ENCODE measurements at places on chromosomes 13 and 19. TPM values are rescaled to one million over a fixed set of nuclear protein-coding genes. Genes with fewer than 3 reads are reported as not detected.

DNA sequence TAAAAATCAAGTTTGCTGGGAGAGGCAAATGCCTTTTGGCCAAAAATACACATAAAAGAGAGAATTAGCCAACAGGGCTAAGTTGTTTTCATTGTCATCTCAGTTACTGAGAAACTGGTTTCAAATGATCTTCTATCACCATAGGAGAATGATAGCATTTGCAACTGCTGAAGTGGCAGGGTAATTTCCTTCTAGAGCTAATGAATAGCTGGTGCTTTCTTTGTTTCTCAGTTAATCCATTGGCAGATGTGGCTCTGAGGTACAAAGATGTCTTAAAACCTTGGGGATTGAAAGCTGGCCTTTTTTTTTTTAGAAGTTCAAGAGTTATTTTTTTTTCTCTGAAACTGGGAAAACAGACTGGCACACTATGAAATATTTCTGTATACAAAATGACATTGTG lies 332.7 kb upstream of the KLF12 start:
- no peak overlapping the region for H3K27ac ChIP-seq
- DNase-seq: peak; percentile 17
- H3K4me3 ChIP-seq: no peak overlapping the region
- H3K36me3 ChIP-seq: no peaks in the 10 kb centered on the region
- peaks cover 47% of the 10 kb centered on the region for H3K4me1 ChIP-seq

SRRM5 gene
- total RNA-seq: 0.62 TPM

RHPN2 gene
- total RNA-seq: 12.1 TPM

GRCh38 chr19:18397242-18398202 lies at the start of gene LRRC25:
Gene LRRC25 (minus strand): TSS chr19:18397622. CDS start chr19:18396963, 659 bp downstream.
- H3K4me1 ChIP-seq: no peaks in the 10 kb centered on the region
- DNase-seq: no peak
- H3K27me3 ChIP-seq: no peaks in the 10 kb centered on the region
- H3K4me3 ChIP-seq: no peak within 1 kb of the TSS
- no peak within 1 kb of the TSS for H3K27ac ChIP-seq
- no peaks in the 10 kb centered on the region for H3K36me3 ChIP-seq

DNA sequence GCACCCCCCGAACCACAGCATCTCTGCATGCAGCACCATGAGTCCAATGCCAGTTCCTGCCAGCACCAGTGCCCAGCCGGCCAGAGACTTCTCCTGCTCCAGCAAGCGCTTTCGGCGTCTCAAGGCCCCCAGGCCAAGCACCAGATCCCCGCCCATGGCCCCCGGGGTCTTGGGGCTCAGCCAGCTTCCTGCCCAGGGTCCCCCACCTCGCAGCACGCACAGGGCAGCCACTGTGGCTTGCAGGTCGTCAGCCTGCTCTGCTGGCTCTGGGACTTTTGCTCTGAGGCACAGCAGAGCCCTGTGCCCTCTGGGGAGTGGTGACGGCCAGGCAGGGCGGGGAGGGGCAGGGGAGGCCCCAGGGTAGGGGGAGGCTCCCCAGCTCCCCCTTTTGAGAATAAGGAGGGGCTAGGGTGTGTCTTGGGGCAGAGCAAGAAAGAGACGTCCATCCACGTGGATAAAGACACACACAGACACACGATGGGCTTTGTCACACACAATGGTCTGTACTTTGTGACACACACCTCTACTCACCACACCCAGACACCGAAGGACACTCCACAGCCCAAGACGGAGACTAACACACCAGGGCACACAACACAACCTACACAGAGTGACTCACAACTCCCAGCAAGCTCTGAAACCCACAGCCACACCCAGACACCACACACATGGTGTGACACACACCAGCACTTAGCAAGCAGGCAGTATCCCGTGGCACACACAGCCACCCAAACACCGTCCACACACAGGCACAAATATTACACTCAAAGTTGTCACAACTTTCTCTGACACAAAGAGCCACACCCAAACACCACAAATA lies at the start of gene KCNN4:
Gene KCNN4, minus strand, starts transcription at position 268 of the 820 bp plus-strand sequence. Its CDS starts 112 bp downstream, at position 156.
- no peaks in the 10 kb centered on the region for H3K27me3 ChIP-seq
- peaks cover 9% of the 10 kb centered on the region for H3K4me1 ChIP-seq
- no peak within 1 kb of the TSS for H3K27ac ChIP-seq
- DNase-seq: no peak

GRCh38 chr13:50392977-50393376 lies 377.7 kb downstream of the KCNRG start:
- H3K4me1 ChIP-seq: peaks cover 33% of the 10 kb centered on the region
- H3K27me3 ChIP-seq: no peaks in the 10 kb centered on the region
- no peak for DNase-seq
- no peak overlapping the region for H3K27ac ChIP-seq

All from A673 (cell line).